ENCODE measurements at places on chromosomes 6 and 20.

DNA sequence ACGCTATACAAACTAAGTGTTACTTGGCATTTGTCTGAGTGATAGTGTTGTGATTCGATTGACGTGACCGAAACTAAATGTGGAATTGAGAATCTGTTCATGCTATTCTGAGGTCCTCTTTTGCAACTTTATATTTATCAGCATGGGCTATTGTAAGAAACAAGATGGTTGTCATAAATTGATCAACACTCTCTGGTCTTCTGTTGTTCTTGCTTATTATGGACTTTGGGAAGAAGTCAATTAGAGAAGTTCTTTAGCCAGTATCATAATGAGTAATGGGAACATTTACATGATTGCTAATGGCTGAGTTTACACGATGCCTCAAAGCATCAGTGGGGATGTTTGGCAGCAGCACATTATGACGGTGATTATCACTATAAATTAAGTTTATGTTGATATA, 195.0 kb downstream of the CD83 start:
- no peak for DNase-seq

- DNase-seq = no peak
These were observed 50.7 kb upstream of the FERMT1 start for GRCh38 chr20:6173481-6173880.

DNA sequence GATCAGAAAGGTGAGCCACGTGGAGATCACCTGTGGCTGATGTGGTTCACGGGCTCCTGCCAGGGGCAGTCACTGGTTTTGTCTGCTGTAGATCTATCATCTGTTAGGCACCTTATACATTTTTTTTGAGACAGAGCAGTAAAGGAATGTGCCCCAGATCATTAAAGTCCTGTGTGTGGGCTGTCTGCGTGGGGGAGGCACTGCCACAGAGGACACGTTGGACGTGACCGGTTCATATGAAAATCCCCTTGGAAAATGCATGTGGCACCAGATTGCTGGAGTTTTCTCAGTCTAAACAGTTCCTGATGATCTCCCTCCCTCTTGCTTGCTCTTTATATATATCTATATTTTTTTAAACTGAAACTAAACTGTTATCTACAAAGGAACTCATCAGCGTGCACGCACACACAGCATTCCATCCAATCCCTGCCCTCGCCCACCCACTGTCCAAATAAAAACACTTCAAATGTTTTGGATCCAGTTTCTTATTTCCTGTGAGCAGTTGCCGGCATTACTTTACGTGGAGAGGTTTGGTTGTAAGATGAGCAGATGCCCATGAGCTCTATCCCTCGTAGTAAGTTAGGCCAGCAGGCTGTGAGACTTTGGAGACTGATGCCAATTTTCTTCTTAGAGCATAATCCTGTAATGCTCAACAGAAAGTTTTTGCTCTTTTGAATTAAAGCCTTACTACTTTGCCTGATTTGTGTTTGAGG, 161.6 kb upstream of the EXOC2 start:
- DNase-seq = peak; percentile 64

- no peak for DNase-seq
These were observed 134.2 kb downstream of the CEP57L1 start for GRCh38 chr6:109229536-109229935.

DNA sequence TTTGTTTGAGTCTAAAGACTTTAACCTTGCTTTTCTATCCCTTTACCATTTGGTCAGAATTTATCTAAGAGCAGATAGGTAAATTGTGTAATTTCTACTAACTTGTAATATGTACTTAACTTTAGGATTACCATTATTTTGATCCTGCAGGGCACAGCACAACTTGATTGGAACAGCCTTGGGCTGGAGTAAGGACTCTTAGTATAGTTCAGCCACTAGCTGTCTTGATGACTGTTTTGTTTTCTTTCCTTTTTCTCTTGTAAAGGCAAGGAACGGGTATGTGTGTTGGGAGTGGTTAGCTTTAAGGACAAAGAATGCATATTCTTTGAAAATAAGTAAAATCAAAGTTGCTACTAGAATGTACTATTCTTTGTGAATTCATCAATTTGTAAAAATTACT, 203.2 kb downstream of the ZFAND3 start:
- DNase-seq = no peak

GRCh38 chr20:54212226-54212625, 4.3 kb downstream of the PFDN4 start:
- DNase-seq = peak; percentile 88

- no peak for DNase-seq
These were observed 32.3 kb upstream of the RNF24 start for GRCh38 chr20:4047614-4048013.

DNA sequence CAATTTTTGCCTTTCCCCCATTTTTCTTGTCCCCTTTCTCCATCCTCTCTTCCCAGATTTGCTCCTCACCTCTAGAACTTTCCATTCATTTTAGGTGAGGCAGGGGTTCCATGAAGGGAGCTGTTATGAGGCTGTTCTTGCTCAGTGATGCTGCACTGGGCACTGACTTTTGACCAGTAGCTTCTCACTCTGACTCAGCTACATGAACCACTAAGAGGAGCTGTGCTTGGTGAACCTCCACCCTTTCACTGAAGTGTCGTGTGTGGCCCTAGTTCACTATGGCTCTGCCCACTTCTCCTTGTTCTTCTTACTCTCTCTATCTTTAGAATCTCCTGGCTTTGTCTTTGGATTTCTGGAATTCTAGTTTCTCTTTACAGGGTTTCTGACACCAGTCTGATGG, 307.1 kb upstream of the RNF24 start:
- DNase-seq = no peak

- no peak for DNase-seq
These were observed 28.3 kb downstream of the DUSP22 start for GRCh38 chr6:320351-321157.

GRCh38 chr6:7832904-7833750, 77.5 kb downstream of the TXNDC5 start:
- no peak for DNase-seq

DNA sequence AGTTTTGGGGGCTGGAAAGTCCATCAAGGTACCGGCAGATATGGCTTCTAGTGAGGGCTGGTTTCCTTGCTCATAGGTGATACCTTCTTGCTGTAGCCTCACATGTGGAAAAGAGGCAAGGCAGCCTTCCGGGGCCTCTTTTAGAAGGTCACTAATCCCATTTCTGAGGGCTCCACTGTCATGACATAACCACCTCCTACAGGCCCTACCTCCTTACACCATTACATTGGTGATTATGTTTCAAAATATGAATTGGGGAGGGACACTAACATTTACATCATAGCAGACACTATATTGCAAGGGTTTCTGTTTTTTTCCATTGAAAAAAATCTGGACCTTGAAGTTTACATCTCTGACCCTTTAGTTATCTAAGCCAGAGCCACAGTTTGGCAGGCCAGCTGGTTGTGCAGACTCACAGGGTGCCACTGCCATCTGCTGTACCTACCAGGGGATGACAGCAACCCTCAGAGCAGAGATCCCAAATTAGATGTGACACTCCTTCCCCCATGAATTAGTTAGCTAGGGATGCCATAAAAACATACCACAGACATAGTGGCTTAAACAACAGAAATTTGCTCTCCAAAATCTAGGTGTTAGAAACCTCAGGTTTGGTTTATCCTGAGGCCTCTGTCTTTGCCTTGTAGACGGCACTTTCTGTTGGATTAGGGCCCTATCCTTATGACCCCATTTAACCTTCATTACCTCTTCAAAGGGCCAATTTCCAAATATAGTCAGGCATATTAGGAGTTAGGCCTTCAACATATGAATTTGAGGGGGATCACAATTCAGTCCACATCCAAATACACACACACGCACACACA, 166.4 kb upstream of the RNF217 start:
- DNase-seq = peak; percentile 75

GRCh38 chr6:111952274-111952673, 79.0 kb upstream of the FYN start:
- DNase-seq = peak; percentile 23

DNA sequence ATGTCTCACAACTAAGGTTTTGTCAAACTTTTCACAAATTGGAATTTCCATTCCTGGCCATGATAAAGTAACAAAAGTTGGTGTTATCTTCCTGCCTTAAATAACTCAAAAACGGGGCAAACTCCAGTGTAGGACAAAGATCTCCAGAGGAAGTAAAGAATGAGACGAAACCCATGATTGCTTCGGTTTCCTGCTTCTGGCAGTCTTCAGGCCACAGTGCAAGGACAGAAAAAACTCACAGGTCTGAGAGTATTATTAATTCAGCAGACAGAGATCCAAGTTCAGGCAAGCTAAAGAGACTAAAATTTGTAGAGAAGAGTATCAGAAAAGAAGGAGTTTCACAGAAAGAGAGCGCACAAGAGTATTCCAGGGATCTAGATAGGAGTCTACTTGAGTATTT, 64.8 kb upstream of the RCAN2 start:
- DNase-seq = no peak

DNA sequence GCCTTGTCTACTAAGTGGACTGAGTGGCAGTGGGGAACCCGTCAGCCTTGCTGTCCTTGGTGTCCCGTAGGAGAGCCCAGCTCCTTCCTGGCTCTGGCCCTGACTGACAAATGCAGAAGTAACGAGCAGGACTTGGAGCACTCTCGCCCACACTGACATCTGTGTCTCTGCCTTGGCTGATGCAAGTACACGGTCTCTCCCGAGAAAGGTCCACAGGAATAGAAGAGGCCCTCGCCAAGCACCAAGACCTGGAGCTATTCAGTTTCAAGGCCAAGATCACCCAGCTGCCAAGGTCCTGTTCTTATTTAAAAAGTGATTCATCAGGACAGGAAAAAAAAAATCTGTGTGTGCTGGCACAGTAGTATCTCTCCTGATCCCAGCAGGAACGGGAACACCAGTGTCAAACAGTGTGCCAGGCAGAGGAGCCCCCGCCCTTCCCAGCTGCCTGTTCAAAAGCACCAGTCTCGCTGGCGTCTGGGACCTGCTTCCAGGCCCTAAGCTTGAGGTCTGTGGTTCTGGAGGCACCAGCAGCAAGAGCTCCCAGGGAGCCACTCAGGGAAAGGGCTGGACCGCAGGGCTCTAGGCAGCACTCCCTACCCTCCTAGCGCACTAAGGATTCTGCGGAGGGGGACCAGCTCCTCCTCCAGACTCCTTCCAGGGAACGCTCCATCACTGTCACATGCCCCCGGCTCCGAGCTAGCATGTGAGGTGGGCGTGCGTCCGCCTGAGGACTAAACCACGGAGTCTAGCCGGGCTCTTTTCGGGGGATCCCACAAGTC, 376.9 kb downstream of the RNGTT start:
- DNase-seq = no peak

DNA sequence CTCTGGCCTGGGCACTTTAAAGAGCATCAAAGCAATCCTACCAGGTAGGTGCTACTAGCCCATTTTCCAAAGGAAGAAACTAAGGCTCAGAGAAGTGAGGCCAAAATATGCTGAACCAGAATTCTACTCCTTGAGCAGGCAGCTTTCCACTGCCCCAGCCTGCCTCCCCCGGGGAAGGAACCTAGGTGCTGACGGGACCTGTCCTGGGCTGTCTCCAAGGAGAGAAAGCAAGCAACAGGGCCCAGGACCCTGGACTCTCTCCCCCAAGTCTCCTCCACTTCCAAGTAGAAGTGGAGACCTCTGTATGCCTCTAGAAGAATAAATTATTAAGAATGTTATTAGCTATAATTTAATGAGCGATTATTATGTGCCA, 159.5 kb downstream of the MRPL14 start:
- DNase-seq = no peak

- DNase-seq = no peak
These were observed 178.1 kb downstream of the RNF144B start for GRCh38 chr6:18565231-18565630.

DNA sequence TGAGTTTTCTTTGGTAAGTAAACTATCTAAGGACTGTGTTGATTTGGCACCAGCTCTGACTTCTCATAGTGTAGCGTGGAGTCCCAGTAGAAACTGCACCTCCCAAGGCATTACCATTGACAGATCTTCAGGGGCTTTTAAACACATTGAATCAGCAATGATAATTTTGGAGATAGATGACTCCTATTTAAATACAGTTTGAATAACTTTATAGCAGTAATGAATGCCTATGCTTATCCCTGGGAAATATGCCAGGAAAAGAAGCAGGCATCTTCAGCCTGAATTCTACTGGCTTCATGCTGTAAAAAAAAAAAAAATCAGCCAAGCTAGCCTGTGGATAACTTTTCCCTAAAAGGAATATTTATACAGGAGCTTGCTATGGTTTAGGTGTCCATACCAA, 895.9 kb downstream of the EYS start:
- DNase-seq = peak; percentile 40

DNA sequence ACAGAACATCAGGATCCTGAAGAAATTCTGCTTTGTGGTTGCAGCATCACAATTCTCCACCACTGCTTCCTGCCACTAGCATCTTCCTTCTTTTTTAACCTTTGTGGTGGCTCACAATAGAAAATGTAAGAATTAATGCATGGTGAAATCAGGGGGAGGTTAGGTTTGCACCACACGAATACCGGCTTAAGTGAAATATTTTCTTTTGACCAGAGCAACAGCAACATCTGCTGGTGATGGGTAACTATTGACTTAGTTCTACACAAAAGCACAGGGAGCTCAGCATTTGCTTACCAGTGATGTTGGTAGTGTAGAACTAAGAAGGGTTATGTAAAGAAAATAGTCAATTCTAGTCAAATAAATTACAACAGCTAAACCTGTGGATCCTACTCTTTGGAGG, 280.5 kb downstream of the SYNE1 start:
- peak; percentile 86 for DNase-seq

- DNase-seq = no peak
These were observed 4.6 kb downstream of the ADIG start for GRCh38 chr20:38585404-38586180.

DNA sequence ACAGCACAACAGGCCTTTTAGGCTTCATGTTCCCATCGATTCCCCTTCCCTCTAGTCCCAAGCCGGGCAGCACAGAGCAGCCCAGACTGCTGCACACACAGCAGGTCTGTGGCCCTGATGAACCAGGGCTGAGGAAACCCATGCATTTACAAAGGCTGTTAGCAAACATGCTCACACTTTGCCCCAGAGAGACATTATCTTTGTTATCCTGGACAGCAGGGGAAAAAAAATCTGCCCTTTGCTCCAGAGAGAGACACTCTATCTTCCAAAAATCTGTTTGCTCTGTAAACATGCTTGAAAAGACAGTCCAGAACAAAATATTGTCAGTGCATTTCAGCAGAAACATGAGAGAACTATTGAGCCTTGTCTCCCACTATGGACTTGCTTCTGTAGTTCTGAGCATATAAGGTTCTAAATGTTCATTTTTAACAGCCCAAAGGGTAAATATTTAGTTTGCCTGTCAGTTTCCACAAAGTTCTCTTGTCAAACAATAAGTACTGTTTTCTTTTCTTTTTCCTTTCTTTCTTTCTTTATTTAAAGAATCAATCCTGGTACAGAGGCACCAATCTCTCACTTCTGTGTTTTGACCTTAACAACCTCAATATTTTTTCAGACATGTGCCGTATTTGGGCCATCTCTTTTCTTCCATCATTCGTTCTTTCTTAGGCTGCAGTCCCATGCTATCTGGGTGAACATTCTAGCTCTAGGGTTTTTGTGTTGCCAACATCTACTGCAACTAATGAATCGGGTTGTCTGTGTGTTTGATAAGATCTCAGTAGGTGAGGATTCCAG, 468.0 kb downstream of the EPM2A start:
- no peak for DNase-seq

GRCh38 chr6:169019727-169020491, 233.7 kb downstream of the THBS2 start:
- no peak for DNase-seq

GRCh38 chr6:26571592-26572296, 25.0 kb upstream of the ABT1 start:
- DNase-seq = peak; percentile 87

GRCh38 chr20:49904440-49905214, 10.7 kb downstream of the SPATA2 start:
- no peak for DNase-seq

- DNase-seq = peak; percentile 84
These were observed 222.0 kb upstream of the PDE10A start for GRCh38 chr6:165884813-165885765.

Measured in choroid plexus epithelial cell (primary cell).